ENCODE measurements at places on chromosomes 1 and 21.

DNA sequence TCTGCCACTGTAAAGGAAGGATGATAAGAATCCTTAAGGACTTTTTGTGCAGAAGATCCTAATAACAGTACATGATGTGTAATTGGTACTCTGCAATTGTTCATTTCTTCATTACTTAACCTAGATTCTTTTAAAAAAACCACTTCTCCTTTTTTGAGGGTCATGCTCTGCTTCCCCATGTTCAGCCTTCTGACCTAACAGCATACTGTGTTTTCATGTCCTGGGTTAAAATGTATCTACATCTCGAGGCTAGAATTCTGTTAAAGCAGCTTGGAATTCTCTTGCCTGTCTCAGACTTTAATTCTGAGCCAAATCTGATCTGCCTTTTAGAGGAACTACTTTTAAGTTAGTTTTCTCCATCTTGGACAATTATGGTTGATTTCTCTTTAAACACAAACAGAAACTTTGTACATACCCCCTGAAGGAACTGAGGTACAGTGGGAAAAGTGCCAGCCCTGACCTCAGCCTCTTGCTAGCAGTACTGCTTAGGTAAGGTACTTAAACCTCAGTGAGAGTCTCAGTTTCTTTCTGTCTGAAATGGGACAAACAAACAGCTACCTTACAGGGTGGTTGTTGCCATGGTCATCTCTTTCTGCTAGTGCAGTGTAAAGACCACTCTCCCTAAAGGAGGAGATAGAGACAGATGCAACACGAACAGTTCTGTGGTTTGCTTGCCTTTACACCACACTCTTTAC is 103.2 kb upstream of the DYNLT5 start:
- no peak for DNase-seq

GRCh38 chr1:189962181-189962580 is 515.5 kb downstream of the BRINP3 start:
- peak; percentile 55 for DNase-seq

- DNase-seq: no peak
Measured at GRCh38 chr1:150609732-150610131, 19.7 kb downstream of the ENSA start.

DNA sequence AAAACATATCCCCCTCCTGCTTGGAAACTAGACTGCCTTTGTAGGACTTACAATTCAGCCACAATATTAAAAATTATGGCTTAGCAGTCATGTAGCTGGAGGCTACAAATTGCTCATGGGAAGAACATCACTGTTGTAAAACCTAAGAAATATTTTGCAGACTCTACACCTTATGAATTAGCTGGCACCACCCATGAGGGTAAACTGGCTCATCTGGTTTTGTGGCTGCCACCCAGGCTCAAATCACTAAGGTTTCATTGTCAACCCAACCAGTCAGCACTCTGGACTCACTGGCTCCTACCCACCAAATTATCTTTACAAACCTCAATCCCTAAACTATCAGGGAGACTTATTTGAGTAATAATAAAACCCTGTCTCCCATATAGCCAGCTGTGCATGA is 100.7 kb upstream of the OLFM3 start:
- no peak for DNase-seq

DNA sequence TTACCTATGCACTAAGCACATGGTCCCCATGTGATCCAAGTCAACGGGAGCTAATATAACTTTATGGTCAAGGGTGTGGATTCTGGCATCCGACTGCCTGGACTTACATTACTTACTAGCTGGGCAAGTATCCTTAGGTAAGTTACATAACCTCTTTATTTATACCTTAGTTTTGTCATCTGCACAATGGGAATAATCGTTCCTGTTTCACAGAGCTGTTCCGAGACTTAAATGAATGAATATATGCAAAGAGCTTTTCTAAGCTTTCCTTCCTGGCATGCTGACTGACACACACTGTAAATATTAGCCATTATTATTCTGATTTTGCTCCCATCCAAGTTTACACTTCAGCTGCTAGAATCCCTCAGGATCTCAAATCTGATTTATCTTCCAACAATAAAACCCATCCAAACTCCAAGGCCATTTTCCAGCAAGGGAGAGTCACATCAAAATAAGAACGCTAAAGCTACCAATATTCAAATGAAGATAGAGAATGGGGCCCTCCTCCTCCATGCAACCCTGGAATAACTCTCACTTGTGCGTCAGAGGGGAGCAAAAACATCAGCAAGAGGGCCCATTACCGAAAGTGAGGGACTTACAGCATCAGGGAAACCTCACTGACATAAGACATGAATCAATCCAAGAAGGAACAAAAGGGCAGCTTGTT is 115.6 kb upstream of the KAZN start:
- no peak for DNase-seq

- DNase-seq: no peak
Measured at GRCh38 chr1:56287721-56288120, 291.6 kb downstream of the PLPP3 start.

DNA sequence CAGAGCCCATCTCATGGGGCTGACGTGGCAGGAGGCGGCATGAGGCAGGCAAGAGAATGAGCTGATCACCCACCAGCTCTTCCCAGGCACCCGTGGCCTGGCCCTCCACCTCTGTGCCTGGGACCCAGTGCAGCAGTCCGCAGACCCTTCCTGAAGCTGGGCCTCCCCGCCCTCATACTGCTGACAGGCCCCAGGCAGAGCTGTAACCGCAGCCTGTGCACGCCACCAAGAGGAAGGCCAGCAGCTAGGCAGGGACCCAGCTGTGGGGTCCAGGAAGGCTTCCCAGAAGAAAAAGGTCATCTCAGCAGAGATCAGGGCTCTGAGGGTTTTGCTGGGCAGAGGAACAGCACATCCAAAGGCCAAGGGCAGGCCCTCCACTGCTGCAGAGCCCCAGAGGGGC is 9.8 kb upstream of the MTFR1L start:
- DNase-seq: no peak

Data from Caki2 (cell line).